ENCODE measurements at places on chromosomes 11 and 22.

DNA sequence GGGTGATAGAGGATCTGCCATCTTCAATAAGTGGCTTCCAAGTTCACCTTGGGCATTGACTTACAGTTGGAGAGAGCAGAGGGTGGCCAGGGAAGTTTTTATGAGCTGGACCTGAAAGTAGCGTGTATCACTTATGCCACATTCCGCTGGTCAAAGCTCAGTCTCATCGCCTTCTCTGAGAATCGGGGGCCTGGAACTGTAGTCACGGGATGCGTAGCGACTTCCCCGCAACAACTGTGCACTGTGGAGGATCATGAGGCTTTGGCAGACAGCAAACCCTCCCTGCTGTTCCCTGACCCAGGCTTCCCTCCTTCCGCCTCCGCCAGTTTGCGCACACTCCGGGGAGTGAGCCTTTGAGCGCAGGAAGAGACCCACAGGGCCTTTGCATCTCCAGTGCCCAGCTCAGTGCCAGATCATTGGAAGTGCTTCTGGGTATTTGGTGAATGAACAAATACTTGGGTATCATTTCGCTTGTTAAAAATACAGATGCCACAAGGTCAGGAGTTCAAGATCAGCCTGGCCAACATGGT is 95.5 kb downstream of the CEP164 start:
- no peak for DNase-seq

- no peak for DNase-seq
Observed at GRCh38 chr22:48427731-48428211, 1399.9 kb downstream of the BRD1 start.

DNA sequence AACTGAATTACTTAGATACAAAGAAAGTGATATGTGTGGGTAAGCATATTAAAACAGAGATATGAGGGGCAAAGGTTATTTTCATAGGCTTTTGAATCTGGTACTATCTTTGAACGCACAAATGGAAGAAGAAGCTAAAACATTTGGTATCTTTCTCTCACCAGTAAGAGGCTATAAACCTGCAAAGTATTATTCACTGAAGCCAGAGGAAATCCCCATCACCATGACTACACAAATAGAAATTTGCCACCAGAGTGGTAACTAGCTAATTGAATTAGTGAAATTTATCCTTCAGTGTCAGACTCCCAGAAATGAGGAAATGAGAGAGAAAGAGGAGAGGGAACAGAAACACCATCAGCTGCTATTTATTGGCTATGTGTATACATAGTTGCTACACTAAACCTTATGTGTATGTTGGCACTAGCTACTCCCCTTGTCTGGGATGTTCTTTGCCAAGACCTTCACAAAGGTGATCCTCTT is 503.4 kb downstream of the DLG2 start:
- no peak for DNase-seq

GRCh38 chr11:123544631-123545375 is 109.6 kb downstream of the SCN3B start:
- no peak for DNase-seq

GRCh38 chr11:8698379-8698851 is 15.8 kb downstream of the RPL27A start:
- DNase-seq: no peak

DNA sequence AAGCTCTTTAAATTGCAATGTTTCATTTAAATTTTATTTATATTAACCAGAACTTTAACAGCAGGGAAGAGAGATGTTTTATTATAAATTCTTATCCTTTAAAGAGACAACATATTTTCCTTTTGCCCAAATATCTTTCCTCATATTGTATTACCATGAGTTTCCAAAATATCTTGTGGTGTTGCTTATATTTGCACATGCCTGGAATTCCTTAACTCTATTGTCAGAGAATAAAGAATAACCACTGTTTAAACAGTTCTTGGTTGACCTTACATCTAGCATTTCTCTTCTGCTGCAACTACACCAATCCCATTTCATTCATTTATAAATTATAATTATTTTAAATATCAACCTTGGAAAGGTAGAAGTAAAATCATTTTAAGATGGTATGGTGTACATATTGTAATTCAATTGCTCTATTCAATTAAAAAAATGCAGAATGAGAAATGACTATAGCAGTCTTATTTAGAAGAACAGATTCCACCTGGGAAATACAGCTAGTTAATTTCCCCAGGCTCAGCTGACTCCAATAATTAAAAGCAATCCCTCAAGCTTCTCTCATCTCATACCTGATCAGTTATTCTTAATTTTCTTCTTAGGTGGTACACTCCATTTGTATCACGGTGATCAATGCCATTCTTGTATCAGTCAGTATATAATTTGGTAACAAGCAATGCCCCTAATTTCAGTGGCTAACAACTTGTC is 923.3 kb downstream of the KCNA4 start:
- no peak for DNase-seq

GRCh38 chr11:14212986-14213385 is 146.0 kb downstream of the RRAS2 start:
- no peak for DNase-seq

- DNase-seq: no peak
Observed at GRCh38 chr11:1742869-1743584, 7.4 kb downstream of the IFITM10 start.

GRCh38 chr11:126607776-126608541 is 252.5 kb downstream of the ST3GAL4 start:
- no peak for DNase-seq

DNA sequence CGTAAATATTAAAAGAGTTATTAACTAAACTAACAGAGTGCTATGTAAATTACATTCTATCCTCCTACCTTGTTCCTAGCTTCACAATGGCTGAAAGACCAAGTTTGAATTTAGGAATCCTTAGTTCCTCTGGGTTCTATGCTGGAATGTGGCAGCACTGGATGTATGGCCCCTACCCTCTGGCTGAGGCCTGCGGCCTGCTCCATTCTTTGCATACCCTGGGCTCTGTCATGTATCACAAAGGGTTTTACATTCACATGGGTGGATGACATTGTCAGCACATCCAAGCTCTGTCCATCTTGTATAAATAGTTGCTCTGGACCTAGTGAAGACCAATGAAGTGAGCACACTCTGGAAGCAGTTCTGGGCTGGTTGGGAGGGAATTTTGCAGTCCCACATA is 54.5 kb downstream of the AASDHPPT start:
- DNase-seq: no peak
